Large intestine (tissue), 12 donors: ENCODE measurements at places on chromosomes 3 and 15. TPM values are rescaled to one million over a fixed set of nuclear protein-coding genes. Genes with fewer than 3 reads are reported as not detected.

DNA sequence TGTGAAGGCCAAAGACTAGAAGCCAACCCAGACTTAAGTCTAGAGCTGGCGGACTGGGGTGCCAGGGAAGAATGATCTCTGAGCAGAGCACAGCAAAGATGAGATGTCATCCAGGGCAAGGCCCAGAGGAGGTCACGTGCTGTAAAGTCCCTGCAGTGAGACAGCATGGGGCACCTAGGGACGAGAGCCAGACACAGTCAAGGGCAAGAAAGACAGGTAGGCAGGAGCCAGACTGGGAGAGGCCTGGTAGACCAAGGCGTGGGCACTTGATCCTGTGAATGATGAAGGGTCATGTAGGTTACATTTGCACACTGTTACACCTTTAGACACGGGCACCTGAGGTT is 379.7 kb upstream of the PROK2 start:
- H3K36me3 ChIP-seq = no peaks in the 10 kb centered on the region
- no peaks in the 10 kb centered on the region for H3K27me3 ChIP-seq
- H3K4me1 ChIP-seq = no peaks in the 10 kb centered on the region
- DNase-seq = no peak
- H3K4me3 ChIP-seq = no peak overlapping the region

DNA sequence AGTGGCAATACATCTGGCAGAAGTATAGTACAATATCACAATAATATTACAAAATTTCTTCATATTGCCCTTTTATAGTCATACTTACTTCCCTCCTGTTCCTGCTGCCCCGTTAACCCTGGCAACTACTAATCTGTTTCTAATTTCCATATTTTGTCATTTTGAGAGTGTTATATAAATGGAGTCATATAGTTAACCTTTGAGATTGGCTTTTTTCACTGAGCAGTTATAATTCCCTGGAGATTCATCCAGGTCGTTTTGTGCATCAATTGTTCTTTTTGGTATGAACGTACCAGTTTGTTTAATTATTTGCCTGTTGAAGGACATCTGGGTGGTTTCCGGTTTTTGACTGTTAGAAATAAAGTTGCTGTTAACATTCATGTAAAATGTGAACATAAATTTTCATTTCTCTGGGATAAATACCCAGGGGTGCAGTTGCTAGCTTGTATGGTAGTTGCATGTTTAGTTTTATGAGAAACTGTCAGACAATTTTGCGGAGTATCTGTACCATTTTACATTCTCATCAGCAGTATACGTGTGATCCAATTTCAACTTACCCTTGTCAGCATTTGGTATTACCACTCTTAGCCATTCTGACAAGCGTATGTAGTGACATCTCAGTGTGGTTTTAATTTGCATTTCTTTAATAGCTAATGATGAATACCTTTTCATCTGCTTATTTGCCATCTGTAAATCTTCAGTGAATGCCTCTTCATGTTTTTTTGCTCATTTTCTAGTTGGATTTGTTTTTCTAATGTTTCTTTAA is 32.2 kb upstream of the IL20RB start:
- no peaks in the 10 kb centered on the region for H3K27me3 ChIP-seq
- H3K4me1 ChIP-seq = no peaks in the 10 kb centered on the region
- DNase-seq = no peak
- peaks cover 6% of the 10 kb centered on the region for H3K36me3 ChIP-seq

DNA sequence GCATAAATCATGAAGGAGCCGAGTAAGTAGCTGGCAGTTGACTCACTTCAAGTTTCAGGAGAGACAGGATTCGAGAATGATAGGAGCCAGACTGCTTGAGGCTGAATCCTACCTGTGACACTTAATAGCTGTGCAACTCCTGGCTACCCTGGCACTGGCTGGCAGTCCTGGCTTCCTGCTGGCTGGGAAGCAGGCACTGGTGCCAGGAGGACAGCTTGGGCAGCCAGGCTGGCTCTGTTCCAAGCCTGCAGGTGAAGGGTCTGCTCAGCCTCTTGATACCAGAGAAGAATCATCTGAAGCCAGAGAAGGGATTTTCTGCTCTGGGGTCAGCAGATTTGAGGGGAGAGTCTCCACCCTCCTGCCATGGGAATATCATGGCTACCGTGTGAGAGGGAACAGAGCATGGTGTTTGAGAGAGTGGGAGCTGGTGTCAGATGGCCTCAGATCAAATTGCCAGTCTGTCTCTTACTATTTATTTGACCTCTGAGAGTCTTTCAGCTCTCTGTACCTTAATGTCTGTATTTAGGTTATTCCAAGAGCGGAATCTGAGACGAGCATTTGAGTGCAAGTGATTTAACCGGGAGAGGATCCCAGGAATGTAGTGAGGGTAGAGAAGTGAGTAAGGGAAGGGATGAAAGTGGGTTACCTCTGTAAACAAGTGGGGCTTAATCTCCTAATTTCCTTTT is 4.4 kb upstream of the XIRP1 start:
- no peak for DNase-seq
- H3K27me3 ChIP-seq = peaks cover 3% of the 10 kb centered on the region
- H3K4me3 ChIP-seq = no peak overlapping the region
- no peaks in the 10 kb centered on the region for H3K36me3 ChIP-seq
- H3K27ac ChIP-seq = no peak overlapping the region
- no peaks in the 10 kb centered on the region for H3K4me1 ChIP-seq

DNA sequence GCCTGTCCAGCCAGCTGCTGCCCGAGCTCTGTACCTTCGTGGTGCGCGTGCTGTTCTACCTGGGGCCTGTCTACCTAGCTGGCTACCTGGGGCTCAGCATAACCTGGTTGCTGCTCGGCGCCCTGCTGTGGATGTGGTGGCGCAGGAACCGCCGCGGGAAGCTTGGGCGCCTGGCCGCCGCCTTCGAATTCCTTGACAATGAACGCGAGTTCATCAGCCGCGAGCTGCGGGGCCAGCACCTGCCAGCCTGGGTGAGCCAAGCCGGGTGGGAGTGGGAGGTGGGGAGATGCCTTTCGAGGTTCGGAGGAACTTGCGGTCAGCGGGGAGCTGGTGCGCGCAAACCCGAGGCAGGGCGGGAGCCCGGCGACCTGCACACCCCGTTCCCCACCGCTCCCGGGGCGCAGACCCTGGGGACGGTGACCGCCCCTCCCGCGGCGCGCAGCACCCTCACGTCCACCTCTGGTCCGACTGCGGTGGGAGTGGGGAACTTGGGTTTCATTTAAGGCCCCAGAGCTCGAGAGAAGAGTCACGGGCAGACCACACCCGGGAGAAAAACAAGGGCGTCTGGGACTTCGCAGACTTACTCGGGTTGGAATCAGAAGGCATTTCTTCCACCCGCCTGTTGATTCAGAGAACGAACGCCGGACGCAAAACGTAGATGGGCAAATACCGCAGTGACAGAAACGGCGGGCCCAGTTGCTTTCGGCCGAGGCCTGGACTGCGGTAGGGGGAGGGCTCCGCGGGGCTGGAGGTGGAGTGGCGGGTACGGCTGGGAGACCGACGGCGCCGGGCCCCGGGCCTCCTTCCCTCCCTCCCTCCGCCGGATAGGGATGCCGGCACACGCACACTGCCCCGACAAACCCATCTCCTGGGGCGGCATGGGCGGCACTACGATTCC is 708 bp downstream of the ESYT3 start:
- peaks cover 18% of the 10 kb centered on the region for H3K4me1 ChIP-seq
- no peak overlapping the region for H3K27ac ChIP-seq
- peak; percentile 20 for DNase-seq
- no peaks in the 10 kb centered on the region for H3K36me3 ChIP-seq
- peak overlapping the region; percentile 45 for H3K4me3 ChIP-seq

DNA sequence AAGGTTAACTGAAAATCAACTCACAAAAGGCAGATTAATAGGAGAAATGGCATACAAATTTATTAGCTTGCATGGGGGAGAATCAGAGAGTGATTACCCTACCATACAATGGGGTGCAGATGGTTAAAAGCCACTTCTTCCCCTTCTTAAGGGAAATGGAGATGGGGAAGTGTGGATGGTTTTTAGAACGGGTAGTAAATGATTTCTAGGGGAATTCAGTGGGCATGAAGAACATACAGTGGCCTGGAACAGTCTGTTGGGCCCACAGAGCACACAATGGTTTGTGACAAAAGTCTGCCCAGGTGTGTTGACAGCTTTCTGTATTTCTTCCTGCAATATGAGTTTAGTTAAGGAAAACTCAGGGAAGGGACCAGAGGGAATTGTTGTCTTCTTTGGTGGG is 61.0 kb downstream of the C3orf80 start:
- no peak overlapping the region for H3K27ac ChIP-seq
- no peaks in the 10 kb centered on the region for H3K27me3 ChIP-seq
- H3K36me3 ChIP-seq = peaks cover 3% of the 10 kb centered on the region
- no peaks in the 10 kb centered on the region for H3K4me1 ChIP-seq
- DNase-seq = no peak
- no peak overlapping the region for H3K4me3 ChIP-seq

DNA sequence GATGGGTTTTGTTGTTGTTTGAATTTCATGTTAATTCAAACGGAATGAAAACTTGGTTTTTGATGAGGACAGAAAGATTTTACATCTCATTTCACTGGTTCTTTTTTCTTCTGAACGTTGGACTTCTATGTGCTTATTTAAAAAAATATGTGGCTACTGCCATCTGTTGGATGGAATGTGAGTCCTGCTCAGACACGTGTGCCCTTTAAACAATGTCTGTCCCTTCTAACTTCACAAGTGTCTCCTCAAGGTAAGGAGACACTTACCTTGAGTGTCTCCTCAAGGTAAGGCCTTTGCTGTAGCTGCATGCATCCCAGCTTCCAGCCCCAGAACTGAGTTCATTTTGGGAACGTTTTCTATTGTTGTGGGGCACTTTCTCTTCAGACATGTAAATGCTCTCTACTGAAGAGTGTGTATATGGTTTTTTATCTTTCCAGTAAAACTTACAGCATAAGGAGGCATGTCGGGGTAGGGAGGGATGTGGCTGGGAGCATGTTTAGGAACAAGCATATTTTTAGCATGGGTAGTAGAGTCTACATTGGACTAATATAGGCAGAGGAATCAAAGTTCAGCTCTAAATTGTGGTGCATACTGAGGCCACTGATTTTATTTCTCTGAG is 63.1 kb upstream of the UBE3A start:
- H3K4me1 ChIP-seq = no peaks in the 10 kb centered on the region
- H3K27ac ChIP-seq = no peak overlapping the region
- H3K4me3 ChIP-seq = no peak overlapping the region
- DNase-seq = peak; percentile 29

- no peaks in the 10 kb centered on the region for H3K27me3 ChIP-seq
- DNase-seq = no peak
- H3K36me3 ChIP-seq = no peaks in the 10 kb centered on the region
These were observed 62.2 kb downstream of the CASR start for GRCh38 chr3:122245513-122246174.

DNA sequence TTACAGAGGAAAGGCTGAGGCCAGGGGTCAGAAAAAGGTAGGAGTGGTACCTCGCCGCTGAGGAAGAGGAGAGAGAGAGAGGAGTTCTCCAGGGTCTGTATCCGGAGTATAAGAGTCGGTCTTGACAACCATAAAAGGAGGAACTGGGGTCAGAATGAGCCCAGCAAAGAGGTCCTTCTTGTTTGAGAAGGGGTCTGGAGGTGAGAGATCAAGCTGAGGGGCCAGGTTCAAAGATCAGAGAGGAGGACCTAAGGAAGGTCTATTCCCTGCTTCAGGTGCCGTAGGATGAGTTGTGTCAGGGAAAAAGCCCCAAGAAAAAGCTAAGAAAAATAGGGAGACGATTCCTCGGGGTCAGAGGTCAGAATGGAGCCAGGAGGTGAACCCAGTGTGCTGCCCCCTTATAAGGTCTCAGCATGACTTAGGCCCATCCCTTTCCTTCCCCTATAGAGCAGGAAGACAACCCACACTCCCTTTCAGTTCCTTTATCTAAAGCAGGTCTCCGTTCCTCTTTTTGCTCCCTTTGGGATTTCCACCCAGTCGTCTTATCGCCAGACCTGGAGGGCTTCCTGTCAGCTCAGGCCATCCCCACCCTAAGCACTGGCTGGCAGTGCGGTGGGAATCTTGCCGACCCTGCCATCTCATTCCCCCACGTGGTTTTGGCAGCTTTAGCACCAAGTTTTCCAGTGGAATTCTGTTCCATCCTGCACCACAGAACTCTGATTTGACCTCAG is 651 bp downstream of the MTMR14 start:
- peak overlapping the region; percentile 83 for H3K4me3 ChIP-seq
- no peak for DNase-seq
- H3K4me1 ChIP-seq = peaks cover 3% of the 10 kb centered on the region
- H3K36me3 ChIP-seq = peaks cover 31% of the 10 kb centered on the region
- H3K27me3 ChIP-seq = no peaks in the 10 kb centered on the region

GRCh38 chr3:134473868-134474546 is 11.8 kb downstream of the ANAPC13 start:
- DNase-seq = peak; percentile 52
- H3K4me3 ChIP-seq = no peak overlapping the region
- H3K36me3 ChIP-seq = peaks cover 26% of the 10 kb centered on the region
- no peaks in the 10 kb centered on the region for H3K27me3 ChIP-seq
- H3K4me1 ChIP-seq = peaks cover 2% of the 10 kb centered on the region

TLR9 gene
- polyA plus RNA-seq = 0.37 TPM

XIRP1 gene
- 0.19 TPM for polyA plus RNA-seq
